ENCODE measurements at places on chromosomes 4 and X.

- no peak for DNase-seq
These were observed 582.9 kb downstream of the ADGRL3 start for GRCh38 chr4:61783050-61783449.

DNA sequence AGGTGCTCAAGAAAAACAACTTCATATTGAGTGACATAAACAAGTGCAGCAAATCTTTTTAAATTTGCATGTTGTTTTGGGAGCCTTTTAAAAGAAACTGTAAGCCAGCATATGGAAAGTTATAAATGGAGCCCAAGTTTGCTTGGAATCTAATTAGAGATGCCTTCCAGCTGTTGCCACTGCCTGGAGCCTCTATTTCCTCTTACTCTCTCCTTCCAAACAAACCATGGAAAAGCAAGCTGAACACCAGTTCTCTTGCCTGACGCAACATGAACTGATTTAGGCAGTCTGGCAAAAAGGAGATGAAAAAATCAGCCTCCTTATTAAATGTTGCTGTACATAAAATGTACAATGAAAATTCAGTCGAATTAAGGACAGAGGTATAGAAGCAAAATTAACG is 21.5 kb downstream of the ARSJ start:
- DNase-seq, result no peak

DNA sequence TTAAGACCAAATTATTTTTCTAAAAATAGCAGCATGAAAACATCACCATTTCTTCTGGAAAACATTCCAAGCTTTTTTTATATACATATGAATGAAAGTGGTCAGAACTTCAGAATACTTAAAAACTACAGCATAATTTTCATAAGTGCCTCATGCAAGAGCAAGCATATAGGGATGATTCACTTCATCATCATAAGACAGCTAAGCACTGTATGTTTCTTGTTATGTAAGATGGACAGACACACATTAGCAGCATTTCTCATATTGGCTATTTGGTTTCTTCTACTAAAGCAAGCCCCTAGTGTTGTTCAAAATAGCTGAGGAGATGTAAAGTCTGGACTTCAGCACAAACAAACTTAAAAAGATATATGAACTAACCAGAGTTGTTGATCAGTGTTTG is 213.1 kb upstream of the NOCT start:
- no peak for DNase-seq

DNA sequence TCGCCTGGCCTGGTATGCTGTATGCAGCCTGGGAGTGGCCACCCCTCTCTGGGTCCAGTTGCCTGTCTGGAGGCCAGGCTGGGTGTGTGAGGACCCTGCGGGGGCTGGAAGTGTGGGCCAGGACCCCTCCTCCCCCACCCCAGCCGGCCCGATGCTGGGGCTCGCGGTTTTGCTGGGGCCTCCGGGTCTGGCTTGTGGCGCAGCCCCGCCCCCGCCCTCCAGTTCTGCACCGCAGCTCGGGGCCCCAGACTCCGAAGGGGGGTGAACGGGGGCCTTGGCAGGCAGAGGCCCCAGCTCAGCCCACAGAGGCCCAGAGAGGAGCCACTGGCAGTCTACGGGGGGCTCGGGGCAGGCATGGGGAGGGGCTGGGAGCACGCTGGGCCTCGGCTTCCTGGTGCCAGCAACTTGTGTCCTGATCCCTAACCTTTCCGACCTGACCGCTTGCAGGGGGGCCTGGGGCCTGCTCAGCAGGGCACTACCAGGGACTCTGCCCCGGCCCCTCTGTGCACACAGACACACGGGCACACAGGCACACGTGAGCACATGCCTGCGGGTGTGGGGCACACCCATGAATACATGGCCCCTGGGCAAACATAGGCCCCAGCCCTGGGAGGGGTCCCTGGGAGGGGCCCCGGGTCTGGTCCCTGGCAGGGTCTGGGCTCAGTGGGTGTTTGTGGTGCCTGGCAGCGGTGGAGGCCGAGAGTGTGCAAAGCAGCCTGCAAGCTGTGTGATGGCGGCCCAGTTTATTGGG is 21.4 kb upstream of the FGFR3 start:
- DNase-seq, result no peak

- no peak for DNase-seq
These were observed 64.3 kb upstream of the GPR174 start for GRCh38 chrX:79080141-79080540.

- no peak for DNase-seq
These were observed 995 bp downstream of the SMARCA5 start for GRCh38 chr4:143514497-143514896.
